Naive thymus-derived CD8-positive, alpha-beta T cell (primary cell): ENCODE measurements at places on chromosomes 11 and 22. TPM values are rescaled to one million over a fixed set of nuclear protein-coding genes. Genes with fewer than 3 reads are reported as not detected.

DNA sequence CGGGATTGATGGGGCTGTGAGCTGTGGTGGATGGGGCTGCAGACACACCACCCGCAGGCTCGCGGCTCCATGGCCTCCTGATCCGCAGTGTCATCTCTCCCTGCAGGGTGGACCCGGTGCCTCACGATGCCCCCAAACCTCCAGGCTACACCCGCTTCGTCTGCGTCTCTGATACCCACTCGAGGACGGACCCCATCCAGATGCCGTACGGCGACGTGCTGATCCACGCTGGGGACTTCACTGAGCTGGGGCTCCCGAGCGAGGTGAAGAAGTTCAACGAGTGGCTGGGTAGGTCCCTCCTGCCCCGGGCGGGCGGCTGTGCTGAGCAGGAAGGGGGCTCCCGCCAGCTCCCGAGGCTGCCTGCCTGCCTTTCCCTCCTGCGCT is 23.1 kb downstream of the MPPED1 start:
- no peak overlapping the region for H3K4me3 ChIP-seq
- H3K4me1 ChIP-seq: no peaks in the 10 kb centered on the region
- H3K27me3 ChIP-seq: peaks cover 34% of the 10 kb centered on the region

FAM111B gene
- not detected for polyA plus RNA-seq

- no peaks in the 10 kb centered on the region for H3K36me3 ChIP-seq
- DNase-seq: no peak
- no peaks in the 10 kb centered on the region for H3K27me3 ChIP-seq
- H3K4me1 ChIP-seq: peaks cover 17% of the 10 kb centered on the region
Measured at GRCh38 chr11:47399860-47400767, 8.3 kb upstream of the SLC39A13 start.

RTN4R gene
- polyA plus RNA-seq: 5.6 TPM

- peaks cover 15% of the 10 kb centered on the region for H3K36me3 ChIP-seq
- no peaks in the 10 kb centered on the region for H3K4me1 ChIP-seq
Measured at GRCh38 chr11:111557425-111558111, 17.0 kb downstream of the LAYN start.

- H3K27me3 ChIP-seq: no peaks in the 10 kb centered on the region
- no peak overlapping the region for H3K27ac ChIP-seq
- H3K4me3 ChIP-seq: no peak overlapping the region
- no peaks in the 10 kb centered on the region for H3K4me1 ChIP-seq
Measured at GRCh38 chr11:2662024-2662312, 37.8 kb downstream of the KCNQ1OT1 start.

DNA sequence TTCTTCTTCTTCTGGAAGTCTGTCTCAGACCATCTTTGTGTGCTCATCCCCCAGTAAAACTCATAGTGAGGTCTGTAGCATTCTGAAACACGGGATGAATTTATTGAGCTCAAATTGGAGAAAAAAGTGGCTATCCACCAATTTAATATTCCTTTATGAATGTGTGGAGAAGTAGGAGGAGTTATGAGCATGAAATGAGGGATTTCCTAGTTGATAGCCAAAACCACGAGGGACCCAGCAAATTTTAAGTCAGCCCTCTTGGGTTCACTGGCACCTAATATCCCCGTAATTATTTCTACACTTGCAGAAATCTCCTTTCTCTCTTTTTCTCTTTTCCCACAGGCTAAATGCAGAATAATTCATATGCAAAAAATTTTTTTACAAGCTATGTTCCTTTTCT is at the start of gene OR52A1:
TSS of gene OR52A1 (minus strand) at position 101 of the 400 bp plus-strand sequence. CDS start 2,388 bp downstream, outside the sequence.
- no peaks in the 10 kb centered on the region for H3K36me3 ChIP-seq
- no peak within 1 kb of the TSS for H3K27ac ChIP-seq
- no peak within 1 kb of the TSS for H3K4me3 ChIP-seq
- peaks cover 4% of the 10 kb centered on the region for H3K27me3 ChIP-seq
- DNase-seq: no peak

GRCh38 chr11:85438328-85438727 is 188.8 kb downstream of the DLG2 start:
- no peak overlapping the region for H3K4me3 ChIP-seq
- no peaks in the 10 kb centered on the region for H3K27me3 ChIP-seq
- DNase-seq: no peak
- H3K36me3 ChIP-seq: no peaks in the 10 kb centered on the region

LMNTD2 gene
- polyA plus RNA-seq: 0.96 TPM

DNA sequence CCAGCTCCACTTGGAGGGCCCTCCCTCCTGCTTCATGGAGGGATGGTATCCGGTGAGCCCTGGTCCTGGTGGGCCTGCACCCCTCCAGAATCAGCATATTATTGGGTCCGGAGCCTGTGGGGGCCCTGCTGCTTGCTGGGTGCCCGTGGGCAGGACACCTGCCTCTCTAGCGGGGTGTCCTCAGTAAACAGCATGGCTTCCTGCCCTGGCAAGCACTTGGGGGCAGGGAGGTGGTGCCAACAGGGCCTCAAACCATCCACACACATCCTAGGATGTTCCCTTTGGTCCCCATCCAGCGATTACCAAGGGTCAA is 108.3 kb downstream of the CTTN start:
- peaks cover 2% of the 10 kb centered on the region for H3K36me3 ChIP-seq
- no peak overlapping the region for H3K27ac ChIP-seq
- DNase-seq: no peak
- H3K4me1 ChIP-seq: no peaks in the 10 kb centered on the region
- H3K27me3 ChIP-seq: peaks cover 9% of the 10 kb centered on the region
- H3K4me3 ChIP-seq: no peak overlapping the region

DNA sequence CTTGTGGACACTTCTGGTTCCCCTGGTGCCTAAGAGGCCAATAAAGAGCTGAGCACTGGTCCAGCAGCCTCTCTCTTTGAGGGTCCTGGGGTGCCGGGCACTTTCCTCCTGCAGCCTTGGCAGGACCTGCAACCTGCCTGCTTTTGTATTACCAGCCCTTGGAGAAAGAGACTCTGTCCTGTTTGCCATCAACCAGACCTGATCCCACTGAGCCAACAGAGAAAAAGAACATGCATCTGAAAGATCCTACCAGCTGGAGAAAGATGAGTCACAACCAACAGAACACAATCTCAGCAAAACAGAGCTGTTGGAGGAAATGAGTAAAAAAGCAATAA is 321.0 kb downstream of the DDX10 start:
- H3K27ac ChIP-seq: no peak overlapping the region
- H3K4me1 ChIP-seq: no peaks in the 10 kb centered on the region
- H3K27me3 ChIP-seq: no peaks in the 10 kb centered on the region
- DNase-seq: no peak

TRIM34 gene
- 12.1 TPM for polyA plus RNA-seq

GRCh38 chr22:49307481-49307830 is 520.2 kb downstream of the BRD1 start:
- H3K4me3 ChIP-seq: no peak overlapping the region
- H3K36me3 ChIP-seq: no peaks in the 10 kb centered on the region
- no peak overlapping the region for H3K27ac ChIP-seq

UCP3 gene
- polyA plus RNA-seq: not detected

DNA sequence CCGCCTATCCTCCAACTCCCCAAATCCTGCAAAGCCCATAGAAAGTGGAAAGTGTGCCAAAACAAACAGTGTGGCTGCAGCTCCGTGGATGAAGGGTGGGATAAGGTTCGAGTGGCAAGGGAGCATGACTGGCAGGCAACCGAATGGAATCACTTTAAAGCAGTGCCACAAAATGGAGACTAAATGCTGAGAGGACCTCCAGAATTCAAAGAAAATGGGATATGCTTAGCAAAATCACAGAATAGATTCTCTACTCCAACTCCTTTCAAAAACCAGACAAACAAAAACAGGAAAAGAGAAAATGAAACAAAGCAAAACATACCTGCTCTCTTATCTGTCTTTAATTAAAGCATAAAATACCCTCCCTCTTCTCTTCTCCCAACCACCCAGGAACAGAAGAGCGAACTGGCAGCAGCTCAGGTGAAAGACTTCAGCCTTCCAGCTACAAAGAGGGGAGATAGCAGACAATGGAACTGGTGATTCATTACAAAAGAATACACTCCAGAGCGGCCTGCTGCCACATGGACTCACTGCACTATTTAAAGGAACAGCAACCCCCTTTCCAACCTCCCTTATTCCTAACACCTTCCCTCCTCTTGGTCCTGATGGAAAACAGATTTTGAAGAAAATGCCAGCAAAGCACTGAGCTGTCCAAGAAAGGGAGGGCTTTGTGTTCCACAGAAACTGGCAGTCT is 118.5 kb downstream of the APOL5 start:
- DNase-seq: no peak
- H3K36me3 ChIP-seq: no peaks in the 10 kb centered on the region
- no peak overlapping the region for H3K27ac ChIP-seq

DNA sequence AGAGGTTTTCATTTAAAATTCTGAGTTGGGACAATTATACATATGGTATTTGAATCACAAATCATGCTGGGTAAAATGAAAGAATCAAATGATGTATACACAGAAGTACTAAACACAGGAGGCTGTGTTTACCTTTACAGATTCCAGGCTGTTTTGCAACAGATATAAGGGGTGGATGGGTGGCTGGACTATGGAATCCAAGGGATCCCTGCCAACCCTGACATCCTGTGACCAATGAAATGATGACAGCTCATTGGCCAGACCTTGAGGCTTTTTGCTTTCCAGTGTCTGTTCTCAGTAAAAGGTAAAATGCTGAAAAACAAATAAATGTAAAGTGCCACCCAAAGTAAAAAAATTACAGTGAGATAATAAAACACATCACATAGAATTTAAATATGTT is 3.3 kb upstream of the DDI1 start:
- no peak for DNase-seq
- H3K36me3 ChIP-seq: no peaks in the 10 kb centered on the region
- H3K4me1 ChIP-seq: no peaks in the 10 kb centered on the region
- H3K4me3 ChIP-seq: no peak overlapping the region
- H3K27ac ChIP-seq: no peak overlapping the region

TMEM191B gene
- polyA plus RNA-seq: 0.88 TPM

GRCh38 chr11:91686700-91687099 is 537.9 kb upstream of the FAT3 start:
- no peaks in the 10 kb centered on the region for H3K4me1 ChIP-seq
- H3K36me3 ChIP-seq: no peaks in the 10 kb centered on the region
- H3K27me3 ChIP-seq: no peaks in the 10 kb centered on the region

C11orf52 gene
- polyA plus RNA-seq: not detected

KLHL22 gene
- 25.4 TPM for polyA plus RNA-seq
